ENCODE measurements at places on chromosomes 6 and 20. TPM values are rescaled to one million over a fixed set of nuclear protein-coding genes. Genes with fewer than 3 reads are reported as not detected.

DNA sequence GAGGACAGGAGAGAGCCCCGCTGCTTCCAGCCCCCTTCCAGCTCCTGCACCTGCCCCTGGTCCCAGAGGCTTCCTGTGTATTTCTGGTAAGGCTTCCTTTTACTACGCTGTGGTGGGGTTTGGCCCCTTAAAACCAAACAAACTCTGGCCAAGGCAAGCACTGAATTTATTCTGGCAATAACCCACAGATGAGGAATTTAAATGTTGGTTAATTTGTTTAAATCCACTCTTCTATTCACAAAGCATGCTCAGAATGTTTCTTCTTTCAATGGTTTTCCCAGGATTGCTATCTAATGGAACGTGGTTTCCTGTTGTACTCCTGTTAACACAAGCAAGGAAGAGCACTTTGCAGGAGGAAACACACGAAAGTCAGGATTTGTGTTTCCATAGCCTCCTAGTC, 236.5 kb upstream of the FOXQ1 start:
- no peak overlapping the region for H3K4me3 ChIP-seq
- no peak for DNase-seq
- no peaks in the 10 kb centered on the region for H3K36me3 ChIP-seq
- no peak overlapping the region for H3K27ac ChIP-seq

DNA sequence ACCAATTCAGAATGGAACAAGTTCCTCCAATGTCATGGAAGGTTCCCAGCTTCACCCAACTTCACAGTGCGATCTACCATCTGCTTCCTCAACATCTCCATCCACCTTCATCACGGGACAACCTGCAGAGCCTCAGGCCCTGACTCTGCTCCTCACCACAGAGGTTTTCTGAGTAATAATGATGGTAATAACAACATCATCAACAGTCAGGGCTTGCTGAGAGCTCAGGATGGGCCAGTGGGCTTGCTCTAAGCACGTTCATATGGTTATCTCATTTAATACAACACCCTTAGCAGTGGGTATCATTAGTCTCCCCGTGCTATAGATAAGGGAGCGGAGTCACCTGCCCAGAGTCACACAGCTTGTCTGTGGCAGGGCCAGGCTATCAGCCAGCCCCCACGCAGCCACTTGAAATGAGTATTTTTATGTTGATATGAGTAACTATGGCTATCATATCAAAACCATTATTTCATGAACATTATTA, 38.6 kb downstream of the PREX1 start:
- no peaks in the 10 kb centered on the region for H3K27me3 ChIP-seq
- H3K4me3 ChIP-seq = peak overlapping the region; percentile 10
- H3K36me3 ChIP-seq = peaks cover 23% of the 10 kb centered on the region
- peak overlapping the region; percentile 52 for H3K27ac ChIP-seq
- DNase-seq = no peak

Gene OR2J1
- total RNA-seq = not detected

- H3K27ac ChIP-seq = no peak overlapping the region
- no peak overlapping the region for H3K4me3 ChIP-seq
- H3K36me3 ChIP-seq = no peaks in the 10 kb centered on the region
- DNase-seq = no peak
- no peaks in the 10 kb centered on the region for H3K4me1 ChIP-seq
- no peaks in the 10 kb centered on the region for H3K27me3 ChIP-seq
Measured at GRCh38 chr6:70353448-70353847, 50.6 kb upstream of the COL9A1 start.

DNA sequence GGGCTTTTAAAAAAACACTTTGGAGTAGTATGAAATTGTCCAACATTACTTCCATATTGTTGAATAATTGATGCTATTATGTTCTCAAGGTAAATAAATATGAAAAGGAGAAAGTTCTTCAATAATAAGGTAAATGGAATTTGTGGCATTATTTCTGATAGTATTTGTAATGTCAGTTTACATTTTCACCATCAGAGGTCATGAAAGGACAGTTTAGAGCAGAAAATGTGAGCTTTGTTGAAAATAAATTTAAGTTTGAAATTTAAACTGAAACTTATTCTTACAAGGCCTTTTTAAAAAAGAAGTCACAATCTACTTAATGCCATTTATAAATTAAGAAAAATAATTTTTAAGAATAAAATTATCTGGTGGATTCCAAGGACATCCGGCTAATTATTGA, 15.8 kb upstream of the CEP162 start:
- no peaks in the 10 kb centered on the region for H3K27me3 ChIP-seq
- H3K4me1 ChIP-seq = no peaks in the 10 kb centered on the region
- H3K27ac ChIP-seq = no peak overlapping the region
- H3K4me3 ChIP-seq = no peak overlapping the region

- no peaks in the 10 kb centered on the region for H3K36me3 ChIP-seq
- DNase-seq = no peak
- no peaks in the 10 kb centered on the region for H3K27me3 ChIP-seq
Measured at GRCh38 chr20:59747671-59748515, 143.6 kb downstream of the PHACTR3 start.

Gene CFB
- 0.64 TPM for total RNA-seq

Gene CPNE5
- 4.3 TPM for total RNA-seq

Gene LZTS3
- 24.2 TPM for total RNA-seq

GRCh38 chr20:57658447-57658832, 38.2 kb upstream of the ZBP1 start:
- H3K36me3 ChIP-seq = no peaks in the 10 kb centered on the region
- no peaks in the 10 kb centered on the region for H3K27me3 ChIP-seq
- DNase-seq = no peak
- no peak overlapping the region for H3K4me3 ChIP-seq
- H3K4me1 ChIP-seq = peaks cover 12% of the 10 kb centered on the region

- no peak for DNase-seq
- H3K27me3 ChIP-seq = peaks cover 12% of the 10 kb centered on the region
- H3K4me3 ChIP-seq = no peak overlapping the region
- H3K27ac ChIP-seq = no peak overlapping the region
- H3K36me3 ChIP-seq = no peaks in the 10 kb centered on the region
Measured at GRCh38 chr6:11672256-11672655, 106.3 kb downstream of the ADTRP start.

Gene TNFRSF6B
- not detected for total RNA-seq

Gene WTAP
- total RNA-seq = 177 TPM

Gene OLIG3
- total RNA-seq = not detected

- H3K27me3 ChIP-seq = no peaks in the 10 kb centered on the region
- H3K4me3 ChIP-seq = no peak overlapping the region
- H3K27ac ChIP-seq = no peak overlapping the region
Measured at GRCh38 chr20:46196990-46197389, 78.9 kb downstream of the CD40 start.

- no peak for DNase-seq
- no peaks in the 10 kb centered on the region for H3K4me1 ChIP-seq
- no peaks in the 10 kb centered on the region for H3K36me3 ChIP-seq
- H3K4me3 ChIP-seq = no peak overlapping the region
- no peaks in the 10 kb centered on the region for H3K27me3 ChIP-seq
Measured at GRCh38 chr6:131001945-131002660, 60.9 kb downstream of the EPB41L2 start.

DNA sequence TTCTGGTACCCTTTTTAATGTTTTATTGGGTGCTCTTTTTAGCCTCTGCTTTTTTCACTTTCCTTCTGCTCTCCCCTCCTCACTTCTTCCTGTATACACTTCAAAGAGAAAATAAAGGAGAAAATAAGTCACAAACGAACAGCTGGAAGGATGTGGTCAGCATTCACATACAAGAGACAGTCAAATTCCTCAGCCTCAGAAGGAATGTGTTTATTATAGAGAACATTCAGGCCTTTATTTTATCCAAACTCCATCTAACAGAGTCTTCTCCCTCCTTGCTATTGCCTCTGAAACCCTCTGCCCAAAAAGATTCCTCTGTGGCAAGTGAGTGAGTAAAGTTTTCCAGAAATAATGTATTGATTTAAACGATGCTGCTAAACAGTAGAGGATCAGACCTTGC, 490.4 kb downstream of the FRK start:
- H3K4me3 ChIP-seq = no peak overlapping the region
- no peaks in the 10 kb centered on the region for H3K36me3 ChIP-seq
- no peak for DNase-seq
- no peaks in the 10 kb centered on the region for H3K4me1 ChIP-seq
- no peak overlapping the region for H3K27ac ChIP-seq
- no peaks in the 10 kb centered on the region for H3K27me3 ChIP-seq

DNA sequence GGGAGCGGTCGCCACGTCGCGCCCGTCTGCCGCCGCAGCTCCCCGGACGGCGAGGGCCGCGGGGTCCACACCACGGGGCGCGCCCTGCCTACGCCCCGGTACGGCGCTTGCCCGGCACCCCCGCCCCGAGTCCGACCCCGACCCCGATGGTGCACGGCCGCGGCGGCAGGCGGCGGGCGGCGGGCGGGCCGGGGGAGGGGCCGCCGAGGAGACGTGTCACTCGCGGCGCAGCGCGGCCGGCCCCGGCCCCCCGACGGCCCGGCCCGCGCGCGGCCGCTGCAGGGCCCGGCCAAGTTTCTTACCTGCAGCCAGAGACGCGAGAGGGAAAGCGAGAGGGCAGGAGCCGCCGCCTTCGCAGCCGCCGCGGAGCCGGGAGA, 328 bp downstream of the RRBP1 start:
- H3K4me3 ChIP-seq = no peak overlapping the region
- peaks cover 17% of the 10 kb centered on the region for H3K4me1 ChIP-seq
- peak overlapping the region; percentile 62 for H3K27ac ChIP-seq
- no peak for DNase-seq

Gene GSTA2
- not detected for total RNA-seq

Gene CST2
- total RNA-seq = not detected

DNA sequence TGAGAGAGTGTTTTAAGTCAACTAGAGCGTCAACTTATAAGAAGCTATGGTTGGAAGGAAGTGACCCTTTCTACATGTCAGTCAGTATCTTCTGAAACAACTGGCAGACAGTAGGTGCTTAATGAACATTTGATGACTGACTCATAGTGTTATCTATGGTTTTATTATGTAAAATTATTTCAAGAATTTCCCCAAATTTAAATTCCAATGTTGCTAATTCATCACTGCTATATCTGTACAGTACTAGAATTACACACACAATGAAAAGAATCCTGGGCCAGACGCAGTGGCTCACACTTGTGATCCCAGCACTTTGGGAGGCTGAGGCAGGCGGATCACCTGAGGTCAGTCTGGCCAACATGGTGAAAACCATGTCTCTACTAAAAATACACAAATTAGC, 721.4 kb upstream of the FLRT3 start:
- H3K4me1 ChIP-seq = no peaks in the 10 kb centered on the region
- no peaks in the 10 kb centered on the region for H3K36me3 ChIP-seq
- no peak overlapping the region for H3K4me3 ChIP-seq
- H3K27ac ChIP-seq = no peak overlapping the region

DNA sequence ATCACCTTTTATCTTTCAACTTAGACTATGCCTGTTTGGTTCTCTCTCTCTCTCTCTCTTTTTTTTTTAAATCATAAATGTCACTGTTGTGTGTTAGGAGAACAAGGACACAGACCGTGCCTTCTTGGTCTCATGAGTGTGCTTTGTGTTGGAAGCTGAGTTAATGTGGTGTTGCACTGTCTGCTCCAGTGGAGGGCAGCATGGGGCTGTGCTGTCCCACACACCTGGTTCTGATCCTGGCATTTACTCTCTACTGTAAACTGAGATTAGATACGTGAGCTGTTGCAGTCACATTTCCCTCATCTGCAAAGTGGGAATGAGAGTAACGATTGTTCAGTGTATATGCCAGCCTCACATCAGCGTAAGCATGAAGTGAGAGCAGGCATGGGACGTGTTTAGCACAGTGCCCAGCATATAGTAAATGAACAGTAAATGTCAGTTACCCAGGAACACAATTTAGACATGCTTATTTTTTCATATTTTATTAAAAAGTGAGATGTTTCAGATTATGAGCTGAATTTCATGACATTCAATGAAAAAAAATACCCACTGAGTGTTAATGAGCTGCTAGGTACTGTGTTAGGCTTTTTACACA, 161.1 kb downstream of the FARS2 start:
- no peaks in the 10 kb centered on the region for H3K27me3 ChIP-seq
- no peaks in the 10 kb centered on the region for H3K36me3 ChIP-seq
- no peak for DNase-seq

DNA sequence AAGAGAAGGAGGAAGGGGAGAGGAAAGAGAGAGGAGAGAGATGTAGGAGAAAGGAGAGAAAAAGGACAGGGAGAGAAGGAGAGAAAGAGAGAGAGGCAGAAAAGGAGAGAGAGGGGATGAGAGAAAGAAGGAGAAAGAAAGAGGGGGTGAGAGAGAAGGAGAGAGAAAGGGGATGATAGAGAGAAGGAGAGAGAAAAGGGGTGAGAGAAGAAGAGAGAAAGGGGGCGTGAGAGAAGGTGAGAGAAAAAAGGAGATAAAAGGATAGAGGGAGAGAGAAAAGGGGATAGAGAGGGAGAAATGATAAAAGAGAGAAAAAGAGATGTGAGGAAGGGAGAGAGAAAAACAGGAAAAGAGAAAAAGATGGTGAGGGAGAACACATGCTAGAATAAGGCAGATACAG, 933.4 kb downstream of the KIF16B start:
- no peaks in the 10 kb centered on the region for H3K27me3 ChIP-seq
- H3K4me3 ChIP-seq = no peak overlapping the region
- no peaks in the 10 kb centered on the region for H3K36me3 ChIP-seq
- no peak overlapping the region for H3K27ac ChIP-seq

DNA sequence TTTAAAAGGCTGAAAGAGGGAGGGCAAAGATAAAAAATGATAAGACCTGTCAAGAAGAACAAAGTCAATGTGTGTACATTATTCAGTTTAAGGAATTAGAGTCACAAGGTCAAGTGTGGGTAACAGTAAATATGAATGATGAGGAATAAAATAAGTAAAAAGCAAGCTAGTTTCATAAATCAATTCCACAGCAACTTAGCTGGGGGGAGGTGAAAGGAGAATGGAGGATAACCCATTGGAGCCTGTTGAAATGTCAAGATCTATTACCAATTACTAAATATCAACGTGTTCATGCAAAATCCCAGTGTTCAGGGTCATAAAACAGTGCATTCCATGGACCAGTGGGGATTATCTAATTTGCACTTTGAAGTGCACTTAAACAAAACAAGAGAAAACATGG, 242.9 kb downstream of the TBX18 start:
- H3K4me1 ChIP-seq = no peaks in the 10 kb centered on the region
- no peaks in the 10 kb centered on the region for H3K36me3 ChIP-seq
- H3K27ac ChIP-seq = no peak overlapping the region

Gene FBXL4
- 12.3 TPM for total RNA-seq

GRCh38 chr6:116429111-116429510, 32.1 kb upstream of the CALHM6 start:
- no peaks in the 10 kb centered on the region for H3K27me3 ChIP-seq
- H3K4me1 ChIP-seq = no peaks in the 10 kb centered on the region
- no peak overlapping the region for H3K4me3 ChIP-seq
- no peak overlapping the region for H3K27ac ChIP-seq
- DNase-seq = no peak

Gene VGLL2
- not detected for total RNA-seq

- H3K27ac ChIP-seq = no peak overlapping the region
- no peak for DNase-seq
- H3K27me3 ChIP-seq = no peaks in the 10 kb centered on the region
- H3K4me3 ChIP-seq = no peak overlapping the region
- H3K36me3 ChIP-seq = no peaks in the 10 kb centered on the region
Measured at GRCh38 chr20:57840504-57841296, 130.9 kb upstream of the PMEPA1 start.
